ENCODE measurements at places on chromosomes 2 and 18.

DNA sequence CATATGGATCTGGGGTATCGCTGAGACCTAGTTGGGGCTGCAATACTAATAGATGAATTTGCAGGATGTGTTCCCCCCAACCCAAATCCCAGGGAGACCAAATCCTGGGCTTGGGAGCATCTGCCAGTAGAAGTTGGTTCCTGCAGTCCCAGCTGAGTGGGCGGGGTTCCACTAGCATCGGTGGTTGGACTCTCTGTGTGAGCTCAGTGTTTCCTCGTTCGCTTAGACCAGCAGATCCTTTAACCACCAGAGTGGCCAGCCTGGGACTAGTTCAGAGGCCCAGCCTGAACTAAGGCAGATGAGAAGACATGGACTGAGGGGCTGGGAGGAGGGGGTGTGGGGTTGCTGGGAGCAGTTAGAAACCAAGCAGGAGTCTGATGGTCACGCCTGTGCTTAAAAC lies 40.7 kb downstream of the PCARE start:
- DNase-seq: no peak

GRCh38 chr18:23106575-23106974 lies 28.7 kb upstream of the CABLES1 start:
- peak; percentile 90 for DNase-seq

GRCh38 chr2:71064110-71064611 lies 4.3 kb upstream of the NAGK start:
- DNase-seq: no peak

- DNase-seq: no peak
Observed at GRCh38 chr2:72630767-72631166, 195.1 kb downstream of the EXOC6B start.

- DNase-seq: no peak
Observed at GRCh38 chr2:86337244-86337835, at the start of gene REEP1. REEP1 (minus strand) TSS chr2:86337626; CDS start chr2:86337510, 116 bp downstream.

DNA sequence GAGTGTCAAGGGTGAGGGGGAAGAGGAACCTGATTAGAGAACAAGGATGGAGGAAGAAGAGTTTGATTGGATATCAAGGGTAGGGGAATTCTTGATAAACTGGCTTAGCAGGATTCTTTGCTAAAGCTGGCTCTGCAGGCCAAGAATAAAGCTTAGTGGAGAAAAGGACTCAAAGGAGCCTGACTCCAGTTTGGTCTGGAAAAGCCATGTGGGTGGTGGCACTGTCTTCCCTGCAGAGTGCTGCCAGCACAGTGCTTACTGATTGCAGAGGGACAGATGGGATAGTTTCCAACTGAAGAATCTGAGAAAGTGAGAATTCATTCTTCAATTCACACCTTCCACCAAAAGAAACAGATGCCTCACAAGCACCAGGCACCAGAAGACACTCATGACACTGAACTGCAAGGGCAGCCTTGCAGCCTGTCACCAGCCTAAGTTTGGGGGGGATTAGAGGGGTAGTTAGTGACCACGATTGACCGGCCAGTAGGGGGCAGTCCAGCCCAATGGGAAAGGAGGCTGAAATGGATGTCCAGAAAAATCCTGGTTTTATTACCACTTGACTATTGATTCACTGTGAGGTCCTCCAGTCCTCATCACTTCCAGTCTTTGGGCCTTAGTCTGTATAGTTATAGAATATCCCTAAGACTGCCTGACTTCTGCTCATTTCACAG lies 334.5 kb downstream of the SMAD2 start:
- no peak for DNase-seq
